ENCODE measurements at places on chromosomes 6 and 20.

- no peak overlapping the region for H3K27ac ChIP-seq
- peak overlapping the region; percentile 81 for H3K4me3 ChIP-seq
- peaks cover 43% of the 10 kb centered on the region for H3K36me3 ChIP-seq
- H3K4me1 ChIP-seq: peaks cover 22% of the 10 kb centered on the region
- DNase-seq: no peak
These were observed 1.2 kb downstream of the LIME1 start for GRCh38 chr20:63737695-63737944.

DNA sequence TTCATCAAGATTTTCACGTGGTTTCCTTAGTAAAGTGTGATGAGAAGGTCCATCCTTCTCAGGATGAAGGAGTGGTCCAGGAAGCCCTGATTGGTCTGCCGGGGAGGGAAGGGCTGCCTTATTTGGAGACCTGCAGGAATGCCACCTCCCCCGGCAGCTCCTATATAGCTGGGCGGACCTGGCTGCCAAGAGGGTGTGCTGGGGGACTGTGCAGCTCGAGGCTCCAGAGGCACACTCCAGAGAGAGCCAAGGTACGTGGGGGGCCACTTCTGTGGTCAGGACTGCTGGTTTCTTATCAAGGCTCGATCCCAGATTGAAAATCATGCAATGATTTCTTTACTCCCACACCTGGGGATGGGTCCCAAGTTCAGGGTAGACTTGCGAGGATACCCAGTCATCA, at the start of gene PRND:
PRND (plus strand) TSS at position 191 of the 400 bp plus-strand sequence. CDS start 2,643 bp downstream, outside the sequence.
- no peaks in the 10 kb centered on the region for H3K36me3 ChIP-seq
- H3K4me3 ChIP-seq: no peak within 1 kb of the TSS
- H3K27ac ChIP-seq: peak within 1 kb of the TSS; percentile 17

DNA sequence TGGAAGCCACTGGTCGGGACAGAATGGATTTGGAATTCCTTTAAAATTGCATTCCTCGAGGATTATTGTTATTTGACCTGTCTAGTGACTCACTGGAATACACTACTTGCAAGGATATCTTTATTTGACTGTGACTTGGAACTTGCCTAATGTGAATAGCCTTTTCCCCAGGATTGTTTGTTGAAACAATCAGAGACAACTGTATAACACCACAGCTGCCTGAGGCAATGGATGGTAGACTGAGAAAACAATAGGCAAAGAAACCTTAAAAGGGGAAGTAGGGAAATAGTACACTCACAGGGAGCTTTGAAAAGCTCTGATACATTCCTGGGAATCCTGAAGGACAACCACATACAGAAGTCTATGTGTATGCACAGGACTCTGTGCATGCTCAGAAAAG, 465.3 kb downstream of the BMP2 start:
- H3K27ac ChIP-seq: no peak overlapping the region
- H3K4me1 ChIP-seq: no peaks in the 10 kb centered on the region
- H3K4me3 ChIP-seq: no peak overlapping the region
- no peak for DNase-seq

GRCh38 chr20:25300496-25301170, 52.7 kb downstream of the PYGB start:
- H3K27me3 ChIP-seq: no peaks in the 10 kb centered on the region
- peak overlapping the region; percentile 83 for H3K27ac ChIP-seq
- no peak overlapping the region for H3K4me3 ChIP-seq
- peaks cover 2% of the 10 kb centered on the region for H3K4me1 ChIP-seq
- no peak for DNase-seq

DNA sequence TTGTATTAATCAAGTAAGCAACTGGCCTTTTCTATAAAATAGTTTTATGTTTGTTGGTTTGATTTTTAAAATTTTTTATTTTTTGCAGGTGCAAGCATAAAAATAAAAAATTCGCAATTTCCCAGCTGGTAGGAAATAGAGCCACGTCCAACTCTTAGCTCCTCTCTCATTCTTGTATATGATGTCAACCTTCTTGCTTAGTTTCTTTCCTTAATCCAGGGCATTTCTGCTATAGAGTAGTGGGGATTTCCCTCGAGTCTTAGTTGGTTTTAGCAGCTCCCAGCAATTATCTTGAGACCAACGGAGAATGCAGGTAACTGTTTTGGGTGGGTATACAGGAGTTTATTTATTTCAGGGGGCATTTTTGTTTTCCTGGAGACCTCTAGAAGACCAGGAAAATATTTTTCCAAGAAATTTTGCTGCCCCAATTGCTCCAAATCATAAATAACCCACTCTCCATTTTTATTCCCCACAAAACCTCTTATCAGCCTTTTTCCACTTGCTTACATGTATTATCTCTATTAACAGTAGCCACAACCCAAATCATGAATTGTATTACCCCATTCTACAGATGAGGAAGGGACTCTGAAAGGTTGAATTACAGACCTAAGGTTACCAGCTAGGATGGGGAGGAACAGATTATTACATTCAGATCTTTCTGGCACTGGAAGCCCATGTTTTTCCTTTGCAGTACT, 18.4 kb downstream of the PHACTR2 start:
- DNase-seq: no peak
- peaks cover 29% of the 10 kb centered on the region for H3K4me1 ChIP-seq
- no peaks in the 10 kb centered on the region for H3K27me3 ChIP-seq
- peaks cover 2% of the 10 kb centered on the region for H3K36me3 ChIP-seq
- peak overlapping the region; percentile 27 for H3K27ac ChIP-seq

DNA sequence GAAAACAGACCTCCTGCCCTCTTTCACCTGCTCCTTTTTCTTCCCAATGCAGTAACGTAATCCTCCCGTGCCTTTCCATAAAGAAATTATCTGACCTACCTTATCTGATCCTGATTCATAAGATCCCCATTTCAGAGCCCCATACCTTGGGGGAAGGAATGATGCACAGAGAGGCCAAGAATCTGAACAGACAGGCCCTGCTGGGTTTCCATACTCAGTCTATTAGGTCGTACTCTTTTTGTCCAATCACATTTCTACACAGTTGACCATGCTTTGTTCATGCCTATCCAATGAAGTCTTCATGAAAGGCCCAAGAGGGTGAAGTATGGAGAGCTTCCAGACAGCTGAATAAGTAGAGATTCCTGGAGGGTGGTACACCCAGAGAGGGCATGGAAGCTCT, 25.3 kb downstream of the SRPK1 start:
- H3K27ac ChIP-seq: peak overlapping the region; percentile 27
- H3K4me3 ChIP-seq: no peak overlapping the region
- H3K27me3 ChIP-seq: no peaks in the 10 kb centered on the region
- peaks cover 9% of the 10 kb centered on the region for H3K4me1 ChIP-seq
- DNase-seq: no peak
- H3K36me3 ChIP-seq: peaks cover 4% of the 10 kb centered on the region

DNA sequence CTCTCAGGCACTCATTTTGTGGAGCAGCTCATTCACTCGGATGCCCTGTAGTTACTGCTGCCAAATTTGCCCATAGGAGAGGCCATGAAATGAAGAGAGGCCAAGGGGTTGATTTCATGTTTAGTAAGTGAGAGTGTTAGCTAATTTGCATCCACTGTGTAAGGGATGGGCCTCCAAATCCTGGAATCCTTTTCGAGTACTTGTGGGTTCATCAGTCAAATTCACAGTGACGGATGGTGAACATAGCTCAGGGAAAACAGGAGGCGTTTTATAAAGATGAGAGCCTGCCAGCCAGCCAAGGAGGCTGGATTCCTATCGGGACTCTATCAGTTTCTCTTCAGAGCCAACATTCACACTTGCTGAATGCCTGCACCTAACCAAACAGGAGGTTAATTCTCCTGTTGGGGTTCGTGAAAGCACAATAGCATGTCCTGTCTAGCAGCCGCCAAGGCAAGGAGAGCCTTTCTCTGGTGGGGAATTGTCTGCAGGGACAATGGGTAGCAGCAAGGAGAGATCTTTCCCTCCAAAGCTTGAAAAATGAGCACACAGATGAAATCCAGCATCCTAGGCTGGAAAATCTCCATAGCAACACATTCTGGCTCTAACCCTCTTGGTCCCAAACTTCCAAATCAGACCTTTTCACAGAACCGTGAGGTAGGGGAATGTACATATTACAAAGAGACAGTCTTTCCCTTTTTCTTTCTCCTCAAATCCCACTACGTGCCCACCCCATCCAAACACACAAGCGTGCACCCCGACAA, 231.4 kb upstream of the ECI2 start:
- peaks cover 64% of the 10 kb centered on the region for H3K27me3 ChIP-seq
- no peaks in the 10 kb centered on the region for H3K4me1 ChIP-seq
- no peaks in the 10 kb centered on the region for H3K36me3 ChIP-seq
- no peak for DNase-seq
- H3K27ac ChIP-seq: no peak overlapping the region

DNA sequence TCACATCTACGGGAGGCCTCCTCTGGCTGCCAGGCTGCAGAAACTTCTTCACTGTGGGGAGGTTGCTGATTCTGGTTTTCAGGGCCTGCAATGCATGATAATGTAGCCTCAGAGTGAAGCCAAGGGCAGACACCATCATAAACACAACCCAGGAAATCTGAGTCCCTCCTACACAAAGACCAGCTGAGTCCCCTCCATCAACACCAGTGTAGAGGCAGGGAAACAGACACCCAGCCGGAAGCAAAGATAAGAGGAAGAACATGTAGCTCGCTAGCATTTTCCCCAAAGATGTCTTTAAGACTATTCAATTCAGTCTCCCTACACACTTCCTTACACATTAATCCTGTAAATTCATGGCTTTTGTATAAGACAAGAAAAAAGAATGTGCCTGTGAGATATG, 23.6 kb downstream of the GSTA2 start:
- DNase-seq: no peak
- no peaks in the 10 kb centered on the region for H3K4me1 ChIP-seq

GRCh38 chr20:21259346-21259745, 43.8 kb upstream of the XRN2 start:
- no peak overlapping the region for H3K4me3 ChIP-seq
- no peak overlapping the region for H3K27ac ChIP-seq
- H3K27me3 ChIP-seq: peaks cover 13% of the 10 kb centered on the region
- H3K4me1 ChIP-seq: no peaks in the 10 kb centered on the region

GRCh38 chr6:134379076-134379475, 61.2 kb upstream of the SGK1 start:
- no peak overlapping the region for H3K4me3 ChIP-seq
- H3K27ac ChIP-seq: peak overlapping the region; percentile 93

DNA sequence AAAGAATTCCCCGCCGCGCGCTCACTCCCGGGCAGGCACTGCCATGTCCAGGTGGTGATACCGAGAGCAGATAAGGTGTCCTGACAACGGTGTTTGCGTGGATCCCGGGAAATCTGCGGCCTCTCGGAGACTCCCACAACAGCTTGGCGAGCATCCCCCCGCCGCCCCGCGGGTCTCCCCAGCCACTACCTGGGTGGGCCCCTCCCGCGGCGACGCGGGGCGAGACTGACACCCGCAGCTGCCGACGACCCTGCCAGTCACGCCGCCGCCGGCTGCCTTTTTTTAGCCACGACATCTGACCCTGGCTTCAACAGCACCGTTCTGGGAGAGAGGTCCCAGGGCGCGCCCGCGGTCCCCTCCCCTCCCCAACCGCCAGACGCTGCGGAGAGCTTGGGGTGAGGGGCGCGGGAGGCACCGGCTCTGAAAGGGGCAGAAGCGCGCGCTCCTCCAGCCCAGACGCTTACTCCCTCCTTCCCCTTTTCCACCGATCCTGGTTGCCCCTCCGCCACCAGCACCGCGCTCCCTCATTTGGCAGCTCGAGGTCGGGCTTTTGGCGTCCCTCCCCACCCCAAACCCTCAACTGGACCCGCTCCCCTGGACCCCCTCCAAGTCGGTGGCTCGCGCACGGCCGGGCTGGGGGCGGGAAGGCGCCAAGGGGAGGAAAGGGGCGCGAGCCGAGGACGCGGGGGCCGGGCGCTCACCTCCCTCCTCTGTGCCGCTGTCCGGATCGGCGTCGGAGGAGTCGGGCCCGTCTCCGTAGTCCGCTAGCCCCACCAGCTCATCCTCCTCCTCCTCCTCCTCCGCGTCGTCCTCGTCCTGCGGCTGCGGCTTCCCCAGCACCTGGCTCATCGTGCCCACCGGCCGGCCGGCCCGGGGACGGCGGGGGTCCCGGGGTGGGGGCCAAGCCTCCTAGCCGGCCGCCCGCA, 665 bp downstream of the RRAGD start:
- peaks cover 10% of the 10 kb centered on the region for H3K4me1 ChIP-seq
- H3K36me3 ChIP-seq: peaks cover 8% of the 10 kb centered on the region
- no peak overlapping the region for H3K27ac ChIP-seq
- peak overlapping the region; percentile 95 for H3K4me3 ChIP-seq
- DNase-seq: peak; percentile 7
- H3K27me3 ChIP-seq: peaks cover 28% of the 10 kb centered on the region

- no peaks in the 10 kb centered on the region for H3K36me3 ChIP-seq
- no peaks in the 10 kb centered on the region for H3K27me3 ChIP-seq
- DNase-seq: no peak
- no peaks in the 10 kb centered on the region for H3K4me1 ChIP-seq
- no peak overlapping the region for H3K4me3 ChIP-seq
These were observed 383.8 kb upstream of the JAG1 start for GRCh38 chr20:11057624-11058023.

DNA sequence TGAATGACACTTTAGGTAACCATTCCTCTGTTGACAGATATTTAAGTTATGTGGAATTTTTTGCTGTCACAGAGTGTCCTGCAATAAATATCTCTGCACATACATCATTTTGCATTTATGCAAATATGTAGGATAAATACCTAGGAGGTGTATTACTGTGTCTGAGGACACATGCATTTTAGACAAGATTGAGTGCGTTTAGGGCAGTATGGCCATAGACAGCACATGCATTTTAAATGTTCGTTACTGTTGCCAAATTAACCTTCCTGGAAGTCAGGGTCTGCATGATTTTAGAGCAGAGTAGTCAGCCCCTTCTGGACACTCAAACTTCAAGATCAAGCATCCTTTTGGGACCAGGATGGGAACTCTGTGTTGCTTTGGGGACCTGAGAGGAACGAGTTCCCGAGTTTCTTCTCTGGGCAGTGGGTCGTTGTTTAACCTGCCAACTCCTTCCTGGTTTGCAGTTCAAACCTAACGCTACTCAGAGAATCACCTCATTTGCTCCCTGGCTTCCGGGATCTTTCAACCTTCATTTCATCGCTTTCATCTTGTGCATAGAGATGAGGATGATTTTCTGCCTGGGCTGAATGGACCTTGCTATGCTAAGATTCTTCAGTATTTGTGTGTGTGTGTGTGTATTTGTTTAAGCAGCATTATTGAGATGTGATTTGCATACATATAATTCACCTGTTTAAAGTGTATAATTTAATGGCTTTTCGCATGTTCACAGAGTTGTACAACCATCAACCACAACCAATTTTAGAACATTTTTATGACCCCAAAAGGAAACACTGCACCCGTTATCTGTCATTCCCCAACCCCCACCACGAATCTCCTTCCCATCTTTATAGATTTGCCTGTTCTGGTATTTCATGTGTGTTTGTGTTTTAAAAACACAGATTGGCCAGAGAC, 9.8 kb downstream of the BCAS4 start:
- H3K4me3 ChIP-seq: peak overlapping the region; percentile 72
- peaks cover 24% of the 10 kb centered on the region for H3K4me1 ChIP-seq
- no peaks in the 10 kb centered on the region for H3K36me3 ChIP-seq
- no peaks in the 10 kb centered on the region for H3K27me3 ChIP-seq
- DNase-seq: peak; percentile 8

- peaks cover 23% of the 10 kb centered on the region for H3K4me1 ChIP-seq
- peak overlapping the region; percentile 47 for H3K27ac ChIP-seq
- H3K36me3 ChIP-seq: no peaks in the 10 kb centered on the region
- H3K27me3 ChIP-seq: no peaks in the 10 kb centered on the region
- H3K4me3 ChIP-seq: peak overlapping the region; percentile 44
- DNase-seq: peak; percentile 5
These were observed 134.0 kb upstream of the ARMC2 start for GRCh38 chr6:108714101-108714765.

All from effector memory CD8-positive, alpha-beta T cell (primary cell).